ENCODE measurements at places on chromosomes 6 and 20.

- no peak for DNase-seq
These were observed 165.8 kb downstream of the ZFAND3 start for GRCh38 chr6:37985355-37985754.

GRCh38 chr6:29656798-29657197, at the start of gene MOG:
Gene MOG, plus strand, starts transcription at chr6:29657092. Its CDS starts 118 bp downstream, at chr6:29657210.
- no peak for DNase-seq

DNA sequence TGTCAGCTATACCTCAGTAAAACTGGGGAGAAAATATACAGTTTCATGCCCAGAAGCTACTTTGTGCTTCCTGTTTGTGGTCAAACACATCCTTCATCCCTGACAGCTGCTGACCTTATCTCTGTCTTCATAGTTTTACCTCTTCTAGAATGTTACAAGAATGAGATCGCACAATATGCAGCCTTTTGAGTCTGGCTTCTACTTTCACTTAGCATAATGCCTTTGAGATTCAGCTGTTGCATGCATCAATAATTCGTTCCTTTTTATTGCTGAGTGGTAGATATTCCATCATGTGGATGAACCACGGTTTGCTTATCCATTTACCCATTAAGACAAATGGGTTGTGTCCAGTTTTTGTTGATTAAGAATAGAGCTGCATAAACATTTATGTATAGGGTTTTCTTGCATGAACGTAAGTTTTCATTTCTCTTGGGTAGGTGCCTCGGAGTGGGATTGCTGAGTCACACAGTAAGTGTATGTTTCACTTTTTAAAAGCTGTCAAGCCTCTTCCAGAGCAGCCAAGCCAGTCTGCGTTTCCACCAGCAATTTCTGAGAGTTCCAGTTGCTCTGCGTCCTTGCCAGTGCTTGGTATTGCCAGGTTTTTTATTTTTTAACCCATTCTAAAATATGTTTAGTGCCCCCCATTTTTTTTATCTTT, 86.6 kb upstream of the PAX1 start:
- no peak for DNase-seq

GRCh38 chr20:25299806-25300205, 51.9 kb downstream of the PYGB start:
- no peak for DNase-seq

GRCh38 chr20:50398471-50398820, 111.7 kb upstream of the PTPN1 start:
- no peak for DNase-seq

GRCh38 chr6:118736440-118736839, 85.0 kb upstream of the CEP85L start:
- DNase-seq: no peak

- DNase-seq: no peak
These were observed 135.2 kb downstream of the ELOVL4 start for GRCh38 chr6:79812195-79812594.

- DNase-seq: no peak
These were observed 7.7 kb downstream of the TFAP2A start for GRCh38 chr6:10407018-10407673.

DNA sequence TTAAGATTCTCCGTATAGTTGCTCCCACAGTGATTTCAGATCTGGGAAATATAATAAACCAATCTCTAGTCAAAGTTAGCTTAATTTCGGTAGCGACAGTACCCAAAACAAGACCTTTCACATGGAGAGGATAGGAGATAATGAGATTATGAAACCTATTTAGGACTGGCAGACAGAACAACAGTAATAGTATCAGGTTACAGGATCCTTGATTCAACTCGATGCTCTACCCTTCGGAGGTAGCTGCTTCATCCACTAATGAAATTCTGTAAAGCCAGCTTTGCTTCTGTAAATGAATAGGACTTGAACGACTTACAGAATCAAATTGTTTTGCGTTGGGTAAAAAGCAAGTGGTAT, 534 bp upstream of the AKIRIN2 start:
- DNase-seq: peak; percentile 78

GRCh38 chr6:16774437-16774836, 13.2 kb upstream of the ATXN1 start:
- DNase-seq: no peak

DNA sequence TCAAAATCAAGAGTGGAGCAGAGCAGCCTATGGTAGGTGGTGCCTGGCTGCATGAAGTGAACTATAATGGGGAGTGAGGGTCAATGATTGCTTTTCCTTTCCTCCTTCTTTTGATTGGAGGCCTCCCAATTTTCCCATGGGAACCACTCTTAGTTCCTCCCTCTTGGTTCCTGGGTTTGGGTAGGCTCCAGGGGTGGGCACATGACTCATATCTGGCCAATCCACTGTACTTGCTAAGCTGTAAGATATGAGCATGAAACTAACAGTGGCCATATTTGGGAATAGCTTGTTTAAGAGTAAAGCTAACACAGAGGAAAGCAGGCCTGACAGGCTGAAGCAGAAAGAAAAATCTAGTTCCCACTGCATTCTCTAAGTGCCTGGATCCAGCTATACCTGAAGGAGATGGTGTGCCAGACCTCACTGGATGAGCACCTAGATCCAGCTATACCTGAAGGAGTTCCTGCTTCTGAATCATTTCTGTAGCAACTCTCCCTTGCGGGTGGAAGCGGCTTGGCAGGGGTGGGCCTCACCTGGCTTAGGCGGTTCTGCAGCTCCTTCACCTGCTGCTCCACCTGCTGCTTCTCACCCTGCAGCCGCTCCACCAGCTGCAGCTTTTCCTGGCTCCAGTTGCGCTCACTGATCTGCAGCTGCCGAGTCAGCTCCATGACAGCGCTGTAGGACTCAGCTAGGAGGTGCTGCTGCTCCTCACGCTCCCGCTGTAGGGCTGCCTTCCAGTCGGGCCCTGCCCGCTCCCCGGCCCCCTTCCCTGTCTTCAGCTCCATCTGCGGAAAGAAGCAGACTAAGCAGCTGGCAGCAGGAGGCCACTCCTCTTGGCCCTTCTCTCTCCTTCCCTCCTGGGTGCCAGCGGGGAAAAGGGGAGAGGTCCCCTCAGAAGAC, 29.0 kb upstream of the DSN1 start:
- DNase-seq: no peak

- no peak for DNase-seq
These were observed 146.0 kb downstream of the LAMP5 start for GRCh38 chr20:9660236-9660868.

DNA sequence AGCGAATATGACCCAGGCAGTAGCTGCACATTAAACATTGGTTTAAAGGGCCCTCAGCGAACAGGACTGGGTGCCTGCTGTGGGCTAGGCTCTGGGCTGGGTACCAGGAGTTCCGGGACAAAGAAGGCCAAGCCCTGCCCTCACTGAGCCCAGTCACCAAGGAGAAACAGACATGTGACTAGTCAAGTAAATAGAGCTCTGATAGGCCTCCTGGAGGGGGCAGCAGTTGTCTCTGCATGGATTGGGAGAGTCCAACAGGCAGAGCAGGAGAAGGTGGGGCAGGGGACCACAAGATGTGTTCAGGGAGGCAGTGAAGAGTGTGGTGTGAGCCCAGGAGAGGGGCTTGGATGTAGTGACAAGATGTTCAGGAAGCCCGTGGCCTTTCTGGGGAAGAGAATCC, 3.1 kb downstream of the HM13 start:
- DNase-seq: peak; percentile 54

DNA sequence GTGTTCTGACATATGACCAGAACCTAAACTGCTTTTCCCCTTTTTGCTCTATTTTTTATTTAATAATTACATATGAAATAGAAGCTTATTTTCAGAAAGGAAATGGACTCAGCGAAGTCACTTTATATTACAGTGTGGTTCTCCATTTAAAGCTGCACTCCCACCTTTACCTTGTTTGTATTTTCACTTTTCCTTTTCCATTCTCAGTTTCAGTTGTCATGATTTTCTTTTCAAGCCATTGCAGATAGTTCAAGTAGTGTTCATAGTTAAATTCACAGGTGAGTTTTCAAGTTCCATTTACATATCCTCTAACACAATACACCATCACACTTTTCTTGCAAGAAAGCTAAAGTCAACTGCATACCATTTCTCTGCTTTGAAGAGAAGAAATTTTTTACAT, 400.2 kb downstream of the HACE1 start:
- no peak for DNase-seq

DNA sequence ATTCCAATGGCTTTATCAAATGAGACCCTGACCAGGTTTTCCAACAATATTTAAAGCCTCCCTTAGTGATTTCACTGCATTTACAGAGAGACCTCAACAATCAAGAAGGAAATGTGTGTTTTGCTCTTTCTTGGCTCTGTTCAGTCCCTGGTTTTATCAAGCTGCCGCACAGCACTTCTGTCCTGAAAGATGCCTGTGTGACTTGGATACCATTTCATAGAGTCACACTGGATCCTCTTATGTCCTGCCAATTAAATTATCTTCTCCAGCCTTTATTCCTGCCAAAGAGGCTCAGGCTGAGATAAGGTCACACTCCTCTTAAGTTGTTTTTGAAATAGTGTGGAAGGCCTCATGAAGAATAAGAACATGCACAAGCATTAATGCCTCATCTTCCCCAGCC, 197.0 kb upstream of the RNF217 start:
- no peak for DNase-seq

DNA sequence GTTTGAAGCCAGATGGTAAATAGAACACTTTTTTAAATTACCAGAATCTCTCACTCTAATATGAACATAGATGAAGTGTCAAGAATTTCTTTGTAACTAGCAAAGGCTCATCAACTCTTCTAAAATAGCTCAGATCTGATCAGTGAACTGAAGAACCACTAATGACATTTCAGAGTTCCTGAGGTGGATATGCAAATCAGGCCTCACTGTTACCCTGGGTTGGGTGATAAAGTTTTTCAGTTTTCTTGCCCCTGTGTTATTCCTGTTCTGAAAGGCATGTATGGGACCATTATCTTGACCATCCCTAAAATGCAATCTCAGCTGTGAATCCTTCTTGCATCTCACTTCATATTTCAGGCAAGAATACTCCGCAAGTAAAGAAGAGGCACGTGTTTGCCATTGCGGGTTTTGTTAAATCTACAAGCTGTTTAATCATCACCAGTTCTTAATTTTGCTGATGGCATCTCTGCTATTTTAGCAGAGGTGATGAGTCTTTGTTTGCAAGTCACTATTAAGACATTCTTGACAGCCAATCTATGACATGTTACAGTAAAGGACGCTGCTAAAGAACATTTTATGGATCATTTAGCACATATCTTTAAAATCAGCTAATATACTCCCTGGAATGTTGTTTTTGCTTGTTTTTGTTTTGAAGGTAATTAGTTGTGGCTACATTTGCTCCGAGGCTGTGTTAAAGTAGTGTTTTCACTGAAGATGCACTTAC, 47.9 kb downstream of the KHDC1L start:
- DNase-seq: no peak

DNA sequence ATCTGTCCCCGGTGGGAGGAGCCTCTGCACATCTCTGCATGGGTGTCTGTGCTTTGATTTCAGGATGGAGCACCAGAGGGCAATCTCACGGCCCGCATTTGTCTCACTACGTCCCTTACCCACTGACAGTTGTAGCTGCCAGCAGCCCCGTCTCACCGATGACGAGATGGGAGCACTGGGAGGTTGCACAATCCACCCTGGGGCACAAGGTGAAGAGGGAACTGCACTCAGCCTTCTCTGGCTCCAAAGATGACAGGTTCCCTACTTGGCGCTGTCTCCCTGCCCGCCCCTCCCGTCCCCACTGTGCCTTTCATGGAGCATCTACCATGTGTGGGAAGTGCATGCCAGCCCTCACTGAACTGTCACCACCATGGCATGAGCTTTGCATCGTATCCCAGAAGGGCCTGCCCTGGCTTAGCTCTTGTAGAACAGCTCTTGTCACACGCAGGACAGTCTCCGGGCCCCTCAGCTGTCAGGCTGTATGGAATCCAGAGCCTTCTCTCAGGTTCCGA, 99.9 kb upstream of the PMEPA1 start:
- no peak for DNase-seq

DNA sequence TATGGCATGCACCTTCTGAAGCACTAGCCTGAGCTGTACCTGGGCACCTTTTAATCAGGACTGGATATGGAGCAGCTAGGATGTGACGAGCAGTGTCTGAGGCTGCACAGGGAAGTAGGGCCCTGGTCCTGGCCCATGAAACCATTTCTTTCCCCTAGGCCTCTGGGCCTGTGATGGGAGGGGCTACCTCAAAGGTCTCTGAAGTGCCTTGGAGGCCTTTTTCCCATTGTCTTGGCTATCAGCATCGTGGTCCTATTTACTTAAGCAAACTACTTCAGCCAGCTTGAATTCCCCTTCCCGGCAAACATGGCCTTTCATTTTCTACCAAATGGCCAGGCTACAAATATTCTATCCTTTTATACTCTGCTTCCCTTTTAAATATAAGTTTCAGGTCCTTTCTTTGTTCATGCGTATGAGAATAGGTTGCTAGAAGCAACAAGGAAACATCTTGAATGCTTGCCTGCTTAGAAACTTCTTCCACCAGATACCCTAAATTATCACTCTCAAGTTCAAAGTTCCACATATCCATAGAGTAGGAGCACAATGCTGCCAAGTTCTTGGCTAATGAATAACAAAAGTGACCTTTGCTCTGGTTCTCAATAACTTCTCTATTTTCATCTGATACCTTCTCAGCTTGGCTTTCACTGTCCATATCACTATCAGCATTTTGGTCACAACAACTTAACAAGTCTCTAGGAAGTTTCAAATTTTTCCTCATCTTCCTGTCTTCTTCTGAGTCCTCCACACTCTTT, 673.1 kb downstream of the HTR1B start:
- DNase-seq: no peak

DNA sequence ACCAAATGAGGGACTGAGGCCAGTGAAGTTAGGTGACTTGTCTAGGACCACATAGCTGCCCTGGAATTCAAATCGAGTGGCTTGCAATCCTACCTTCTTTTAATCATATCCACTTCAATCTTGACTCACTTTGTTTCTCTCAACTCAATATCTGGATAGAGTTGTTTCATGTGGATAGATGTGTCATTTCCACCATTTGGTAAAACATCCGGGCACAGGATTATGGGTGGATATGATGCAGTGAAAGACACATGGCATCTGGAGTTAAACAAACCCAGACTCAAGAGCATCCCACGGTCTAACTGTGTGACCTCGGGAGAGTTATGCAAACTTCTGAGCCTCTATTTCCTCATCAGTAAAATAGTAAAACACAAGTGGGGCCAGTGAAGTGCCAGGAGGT, 103.6 kb upstream of the CNKSR3 start:
- no peak for DNase-seq

DNA sequence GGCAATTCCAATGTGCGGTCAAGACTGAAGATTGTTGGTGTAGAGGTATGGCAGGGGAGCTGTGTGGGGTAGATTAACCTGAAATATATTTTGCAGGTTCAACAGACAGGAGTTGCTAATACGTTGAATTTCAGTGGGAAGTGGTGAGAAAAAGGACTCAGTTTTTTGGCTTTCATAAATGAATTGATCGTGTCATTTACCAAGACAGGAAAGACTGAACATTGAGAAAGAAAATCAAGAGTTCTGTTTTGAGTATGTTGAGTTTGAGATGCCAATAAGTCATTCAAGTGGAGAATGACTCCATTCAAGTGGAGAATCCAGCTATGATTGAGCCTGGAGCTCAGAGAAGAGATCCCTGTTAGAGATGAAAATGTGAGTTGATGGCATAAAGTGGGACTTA, 31.1 kb downstream of the NFYA start:
- no peak for DNase-seq

DNA sequence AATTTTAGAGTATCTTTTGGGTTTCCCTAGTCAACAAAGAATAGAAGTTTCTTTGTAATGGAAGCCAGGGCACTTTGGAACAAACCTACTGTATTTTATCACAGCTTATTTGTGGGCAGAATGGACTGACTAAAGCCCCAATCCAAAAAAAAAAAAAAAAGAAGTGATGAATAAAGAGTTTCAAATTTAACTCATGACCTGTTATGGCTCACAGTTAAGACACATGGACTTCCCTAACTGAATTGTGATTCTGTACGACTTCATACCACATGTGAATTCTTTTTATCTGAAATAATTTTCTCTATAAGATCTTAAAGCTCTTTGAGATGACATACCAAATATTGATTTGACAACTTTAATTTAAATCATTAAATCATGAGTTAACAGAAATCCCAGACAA, 77.2 kb downstream of the FILIP1 start:
- DNase-seq: no peak

Measured in NCI-H524 (cell line).